ENCODE measurements at places on chromosomes 12 and 14.

GRCh38 chr12:128649902-128650301, 173.9 kb downstream of the SLC15A4 start:
- H3K27ac ChIP-seq, result no peak overlapping the region
- no peak for DNase-seq
- H3K4me3 ChIP-seq, result no peak overlapping the region

DNA sequence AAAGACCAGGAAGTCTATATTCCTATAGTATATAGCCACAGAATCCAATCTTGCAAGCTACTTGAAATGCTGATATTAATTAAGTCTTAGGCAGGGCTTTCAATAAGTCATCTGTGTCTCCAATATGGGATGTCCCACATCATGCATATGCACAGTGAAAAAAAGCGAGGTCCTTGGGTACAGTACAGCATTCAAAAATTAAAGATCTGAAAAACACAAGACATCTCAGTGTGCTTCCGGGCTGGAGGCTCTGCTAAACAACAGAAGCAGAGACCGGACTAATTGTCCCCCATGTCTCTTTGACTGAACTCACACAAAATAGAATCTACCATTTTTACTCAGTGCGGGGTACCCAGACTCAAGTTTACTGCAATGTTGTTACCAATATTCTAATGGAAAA, 156.0 kb downstream of the DAD1 start:
- no peak overlapping the region for H3K4me3 ChIP-seq
- H3K36me3 ChIP-seq, result no peaks in the 10 kb centered on the region
- H3K27ac ChIP-seq, result no peak overlapping the region
- H3K4me1 ChIP-seq, result peaks cover 12% of the 10 kb centered on the region

- H3K27ac ChIP-seq, result no peak overlapping the region
- no peak overlapping the region for H3K4me3 ChIP-seq
- H3K4me1 ChIP-seq, result no peaks in the 10 kb centered on the region
- DNase-seq, result no peak
Measured at GRCh38 chr14:27228053-27228452, 630.2 kb upstream of the NOVA1 start.

GRCh38 chr12:60185060-60185459, 589.2 kb downstream of the SLC16A7 start:
- H3K4me1 ChIP-seq, result no peaks in the 10 kb centered on the region
- no peak overlapping the region for H3K27ac ChIP-seq
- no peak overlapping the region for H3K4me3 ChIP-seq
- no peaks in the 10 kb centered on the region for H3K36me3 ChIP-seq
- no peak for DNase-seq

DNA sequence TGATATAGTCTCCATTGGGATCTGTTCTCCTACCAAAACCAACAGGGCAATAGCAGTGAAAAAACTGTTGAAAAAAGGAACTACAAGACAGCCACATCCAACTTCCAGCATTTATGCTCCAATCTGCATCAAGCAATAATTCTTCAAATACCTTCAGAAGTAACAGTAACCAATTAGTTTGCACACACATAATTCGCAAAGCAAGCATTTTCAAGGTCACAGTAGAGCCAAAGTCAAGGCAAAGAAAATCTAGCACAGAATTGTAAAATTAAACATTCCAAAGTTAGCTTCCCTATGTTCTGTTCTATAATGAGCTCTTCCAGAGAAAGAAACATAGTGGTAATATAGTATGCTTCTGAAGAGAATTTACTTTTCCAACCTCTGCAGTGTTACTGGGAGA, 11.0 kb upstream of the MTERF2 start:
- DNase-seq, result no peak
- no peak overlapping the region for H3K4me3 ChIP-seq
- H3K27ac ChIP-seq, result no peak overlapping the region

- no peak overlapping the region for H3K4me3 ChIP-seq
- no peak overlapping the region for H3K27ac ChIP-seq
- H3K4me1 ChIP-seq, result peaks cover 7% of the 10 kb centered on the region
- H3K36me3 ChIP-seq, result no peaks in the 10 kb centered on the region
Measured at GRCh38 chr14:95503365-95504134, 12.9 kb downstream of the SYNE3 start.

All from endothelial cell (in vitro differentiated cells).